Fibroblast of lung (primary cell): ENCODE measurements at places on chromosomes 13 and 19. TPM values are rescaled to one million over a fixed set of nuclear protein-coding genes. Genes with fewer than 3 reads are reported as not detected.

KLK12 gene
- total RNA-seq, result not detected in 2 replicates

CRX gene
- total RNA-seq, result not detected in 2 replicates

NUMBL gene
- total RNA-seq, result 30.6 and 33.4 TPM in 2 replicates

GRCh38 chr13:46295491-46296114 lies 83.9 kb downstream of the LRRC63 start:
- no peak for DNase-seq

DNA sequence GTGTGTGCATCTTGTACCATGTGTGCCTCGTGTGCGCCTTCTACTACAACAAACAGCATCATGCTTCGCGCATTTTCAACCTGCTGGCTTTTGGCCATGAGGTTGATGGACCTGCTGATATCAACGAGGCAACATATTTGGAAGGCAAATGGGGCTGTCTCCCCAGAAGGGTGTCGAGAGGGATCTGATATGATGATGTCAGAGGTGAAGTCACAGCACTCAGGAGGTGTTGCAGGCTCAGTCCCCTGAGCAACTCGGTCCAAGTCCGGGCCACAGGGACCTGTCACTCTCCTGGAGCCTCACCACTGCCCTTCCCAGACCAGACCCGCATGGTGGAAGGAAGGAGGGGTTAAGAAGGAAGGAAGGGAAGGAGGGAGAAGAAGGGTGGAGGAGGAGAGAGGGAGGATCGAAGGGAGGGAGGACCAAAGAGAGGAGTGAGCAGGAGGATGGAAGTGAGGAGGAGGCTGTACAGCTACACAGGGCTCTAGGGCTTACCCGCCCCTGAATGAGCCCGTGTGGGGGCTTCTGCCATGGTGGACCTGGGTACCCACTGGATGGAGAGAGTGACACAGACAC lies 6.7 kb upstream of the C13orf46 start:
- no peak for DNase-seq

- no peak for DNase-seq
These were observed 1.2 kb downstream of the MTIF3 start for GRCh38 chr13:27449081-27449603.
